Stimulated activated CD8-positive, alpha-beta memory T cell treated with anti-CD3 and anti-CD28 coated beads, Interleukin-4, amount 100 ng/mL, for 4 hours (primary cell): ENCODE measurements at places on chromosomes 5 and 9.

DNA sequence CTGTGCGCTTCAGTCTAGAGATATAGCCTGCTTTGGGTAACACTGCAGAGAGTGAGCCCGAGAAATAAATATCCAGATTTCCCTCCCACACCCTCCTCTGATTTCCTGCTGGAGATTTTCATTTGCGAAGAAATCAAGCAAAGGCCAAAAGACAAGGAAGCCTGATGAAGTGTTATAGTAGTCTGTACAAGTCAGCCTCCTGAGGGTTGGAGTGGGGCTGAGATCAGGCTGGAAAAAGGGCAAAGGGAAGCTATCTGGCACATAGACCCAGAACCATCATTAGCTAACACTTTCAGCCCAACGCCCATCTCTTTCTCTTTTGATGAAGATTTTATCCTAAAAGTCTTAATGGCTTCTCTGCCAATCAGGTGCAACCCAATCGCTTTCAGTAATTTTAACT is 154.6 kb upstream of the SLC44A1 start:
- DNase-seq = no peak

DNA sequence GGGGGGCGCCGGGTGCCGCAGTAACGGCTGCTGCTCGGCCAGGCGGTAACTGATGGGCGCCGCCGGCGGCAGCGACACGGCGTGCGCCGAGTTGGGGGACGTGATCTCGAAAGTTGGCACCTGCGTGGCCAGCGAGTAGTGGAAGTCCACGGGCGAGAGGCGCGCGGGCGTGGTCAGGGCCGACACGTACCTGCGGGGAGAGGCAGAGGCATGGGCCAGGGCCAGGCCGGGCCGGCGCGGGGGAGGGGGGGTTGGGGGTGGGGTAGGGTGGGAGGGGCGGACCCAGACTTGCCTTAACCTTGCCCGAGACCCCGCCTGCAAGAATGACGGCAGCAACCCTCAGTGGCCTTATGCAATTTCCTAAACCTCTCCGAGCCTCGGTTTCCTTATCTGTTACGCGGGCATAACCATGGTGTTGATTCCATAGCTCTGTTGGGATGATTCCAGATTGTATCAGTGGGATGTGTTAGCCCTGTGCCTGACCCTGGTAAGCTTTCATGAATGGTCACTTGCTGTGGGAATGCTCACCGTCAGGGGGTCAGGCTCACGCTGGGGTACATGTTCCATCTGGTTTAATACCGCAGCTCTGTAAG is 53.0 kb downstream of the PSD2 start:
- peak; percentile 14 for DNase-seq

DNA sequence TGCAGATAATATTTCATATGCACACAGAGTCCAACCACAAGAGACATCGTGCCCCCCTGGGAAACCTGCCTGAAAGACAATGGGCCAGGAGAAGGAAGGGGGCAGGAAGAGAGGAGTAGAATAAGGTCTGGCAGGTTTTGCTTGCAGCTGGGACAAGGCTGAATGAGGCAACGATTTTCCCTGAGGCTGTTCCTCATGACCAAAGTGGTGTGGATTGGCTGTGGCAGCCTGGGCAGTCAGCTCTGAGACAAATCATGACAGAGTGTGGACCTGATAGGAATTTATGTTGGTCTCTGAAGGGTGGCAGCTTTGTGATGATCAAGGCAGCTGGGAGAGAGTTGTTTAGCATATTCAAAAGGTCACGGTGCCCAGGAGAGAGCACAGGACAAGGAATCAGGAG is 119.3 kb downstream of the NMUR2 start:
- DNase-seq = no peak

- DNase-seq = no peak
Observed at GRCh38 chr5:157115502-157115901, 6.7 kb upstream of the HAVCR2 start.

GRCh38 chr5:17163221-17163620 is 54.2 kb upstream of the BASP1 start:
- DNase-seq = no peak
